DMS53 (cell line): ENCODE measurements at places on chromosomes 12 and 14.

DNA sequence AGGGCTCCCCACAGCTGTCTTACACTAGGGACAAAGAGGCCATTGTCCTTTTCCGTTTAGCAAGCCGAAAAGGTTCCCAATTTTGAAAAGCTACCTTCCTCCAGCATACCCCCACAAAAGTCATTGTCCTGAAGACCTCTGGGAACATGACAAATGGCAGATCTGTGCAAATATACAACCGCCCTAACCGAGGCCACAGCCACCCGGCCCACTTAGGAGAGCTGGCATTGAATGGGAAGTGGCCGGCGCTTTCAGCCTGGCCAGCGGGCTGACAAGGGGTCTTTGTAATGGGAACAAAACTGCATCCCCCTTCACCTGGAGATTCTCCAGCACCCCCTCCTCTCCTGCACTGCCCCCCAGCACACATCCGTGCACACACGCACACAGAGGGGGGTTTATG, 48.1 kb upstream of the VASH1 start:
- DNase-seq = no peak

- no peak for DNase-seq
These were observed 5.3 kb upstream of the UBC start for GRCh38 chr12:124919521-124920352.

GRCh38 chr14:84535484-84535883, 994.5 kb upstream of the FLRT2 start:
- no peak for DNase-seq

- DNase-seq = no peak
These were observed 13.0 kb downstream of the TMEM52B start for GRCh38 chr12:10191865-10192264.

DNA sequence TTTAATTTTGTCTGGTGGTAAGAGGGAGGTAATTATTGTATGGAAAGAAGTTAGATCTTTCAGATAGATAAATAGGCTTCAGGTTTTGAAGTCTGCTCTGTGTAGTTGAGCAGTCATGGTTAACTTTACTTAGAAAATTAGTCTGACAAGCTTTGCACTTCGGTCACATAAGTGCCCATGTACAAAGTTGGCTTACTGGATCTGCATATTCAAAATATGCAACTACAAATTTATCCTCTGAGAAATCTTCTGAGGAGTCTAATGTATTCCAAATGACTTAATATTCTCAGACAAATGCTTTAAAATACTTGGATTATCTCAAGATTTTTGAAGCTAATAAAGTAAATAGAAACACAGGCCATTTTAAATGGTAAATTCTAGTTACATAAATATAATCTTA, 61.2 kb downstream of the ETNK1 start:
- no peak for DNase-seq

GRCh38 chr12:27274706-27275105, 30.6 kb downstream of the STK38L start:
- DNase-seq = no peak

GRCh38 chr14:95057147-95057546, 100.2 kb downstream of the DICER1 start:
- DNase-seq = no peak

- DNase-seq = no peak
These were observed 52.9 kb upstream of the CAPRIN2 start for GRCh38 chr12:30807695-30808034.

- DNase-seq = no peak
These were observed 33.9 kb downstream of the CEP290 start for GRCh38 chr12:88108021-88108420.

DNA sequence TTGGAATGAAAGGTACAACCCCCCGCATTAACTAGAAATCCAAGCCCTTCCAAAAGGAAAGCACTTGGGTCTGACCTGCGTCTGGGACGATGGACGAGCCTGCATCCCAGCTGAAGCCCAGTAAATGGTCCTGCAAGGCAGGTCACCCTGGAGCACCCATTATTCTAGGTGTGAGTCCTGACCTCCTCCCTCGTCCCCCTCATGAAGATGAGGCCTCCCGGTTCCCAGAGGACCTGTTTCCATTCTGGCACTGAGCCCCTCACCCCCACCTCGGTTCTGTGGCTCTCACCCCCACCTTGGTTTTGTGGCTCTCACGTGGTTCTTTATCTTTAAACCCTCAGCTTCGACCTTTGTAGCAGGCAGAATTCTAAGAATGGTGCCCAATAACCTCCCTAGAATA, 7.3 kb downstream of the IFI27 start:
- DNase-seq = no peak

DNA sequence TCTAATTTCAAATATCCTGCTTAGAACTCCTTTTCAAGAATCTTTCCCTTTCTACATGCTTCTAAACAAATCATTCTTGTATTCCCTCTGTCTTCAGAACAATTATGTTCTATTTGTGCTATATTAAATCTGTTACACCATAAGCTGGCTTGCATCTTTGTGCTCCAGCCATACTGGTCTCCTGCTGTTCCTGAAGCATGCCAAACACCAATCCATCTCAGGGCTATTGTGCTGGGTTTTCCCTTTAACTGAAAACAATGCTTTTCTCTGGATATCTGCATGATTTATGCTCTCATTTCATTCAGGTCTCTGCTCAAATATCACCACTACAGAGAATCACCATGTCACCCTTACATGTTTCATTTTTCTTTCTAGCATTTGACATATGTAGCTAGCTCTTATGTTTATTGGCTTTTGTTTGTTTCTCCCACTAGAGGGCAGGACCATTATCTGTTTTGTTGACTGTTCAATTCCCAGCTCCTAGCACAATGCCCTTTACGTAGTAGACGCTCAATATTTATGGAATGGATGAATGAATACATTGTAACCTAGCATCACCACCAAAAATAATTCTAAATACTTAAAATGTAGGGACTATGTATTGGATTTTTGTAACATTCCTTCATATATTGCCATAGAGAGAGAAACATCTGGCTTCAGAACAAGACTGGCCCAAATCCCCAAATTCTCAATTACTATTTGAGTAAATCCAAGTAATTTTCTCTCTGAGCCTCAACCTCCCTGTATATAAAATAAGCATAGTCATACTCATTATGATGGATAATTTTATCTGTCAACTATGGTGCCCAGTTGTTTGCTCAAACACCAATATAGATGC, 302.0 kb upstream of the SYT1 start:
- peak; percentile 57 for DNase-seq

DNA sequence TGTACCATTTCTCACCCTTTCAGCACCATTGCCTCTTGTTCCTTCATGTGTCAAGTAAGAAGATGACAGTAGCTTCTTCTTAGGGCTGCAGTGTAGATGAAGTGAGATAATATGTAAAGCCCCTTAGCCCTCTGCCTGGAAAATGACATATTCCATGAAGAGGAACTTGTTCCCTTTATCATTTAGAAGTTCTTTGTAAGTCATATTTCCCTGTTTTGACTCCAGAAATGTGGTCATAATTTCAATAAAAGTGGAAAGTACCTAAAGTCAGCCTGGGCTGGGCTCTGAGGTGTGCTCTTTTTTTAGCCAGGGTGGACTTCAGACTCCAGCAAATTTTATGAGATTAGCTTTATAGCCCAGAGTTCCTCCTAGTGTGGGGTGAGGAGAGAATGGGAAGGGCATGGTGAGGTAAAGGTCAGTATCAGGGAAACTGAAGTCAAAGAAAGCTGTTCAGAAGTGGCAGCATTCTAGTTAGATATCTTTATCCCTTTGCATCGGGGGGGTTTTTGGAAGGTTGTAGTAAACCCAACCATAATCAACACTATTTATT, 92.5 kb downstream of the TMCC3 start:
- DNase-seq = no peak

- no peak for DNase-seq
These were observed 209.3 kb upstream of the FOXN3 start for GRCh38 chr14:89626233-89626806.

DNA sequence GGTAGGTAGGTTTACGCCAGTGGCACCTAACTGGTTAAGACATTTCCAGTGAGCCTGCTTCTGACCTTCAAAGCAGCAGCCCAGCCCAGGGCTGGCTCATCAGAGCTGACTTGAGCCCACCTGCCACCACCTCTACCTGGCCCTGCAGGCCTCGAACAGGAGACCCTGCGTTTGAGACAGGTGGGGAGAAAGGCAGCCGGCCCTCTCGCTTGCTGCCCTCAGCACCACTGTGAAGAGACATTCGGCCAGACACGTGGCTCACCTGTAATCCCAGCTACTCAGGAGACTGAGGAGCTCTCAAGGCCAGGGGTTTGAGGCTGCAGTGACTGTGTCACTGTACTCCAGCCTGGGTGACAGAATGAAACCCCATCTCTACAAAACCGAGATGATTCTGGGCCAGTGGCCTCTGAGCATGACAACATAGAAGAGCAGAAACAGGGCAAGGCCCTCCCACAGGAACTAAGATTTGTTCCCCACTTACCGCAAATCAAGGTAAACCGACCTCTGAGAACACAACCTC, 74.2 kb downstream of the TESC start:
- DNase-seq = no peak

GRCh38 chr12:12899530-12900380, 8.4 kb downstream of the GPRC5A start:
- no peak for DNase-seq

GRCh38 chr14:75879031-75879430, 102.8 kb downstream of the TGFB3 start:
- peak; percentile 48 for DNase-seq

DNA sequence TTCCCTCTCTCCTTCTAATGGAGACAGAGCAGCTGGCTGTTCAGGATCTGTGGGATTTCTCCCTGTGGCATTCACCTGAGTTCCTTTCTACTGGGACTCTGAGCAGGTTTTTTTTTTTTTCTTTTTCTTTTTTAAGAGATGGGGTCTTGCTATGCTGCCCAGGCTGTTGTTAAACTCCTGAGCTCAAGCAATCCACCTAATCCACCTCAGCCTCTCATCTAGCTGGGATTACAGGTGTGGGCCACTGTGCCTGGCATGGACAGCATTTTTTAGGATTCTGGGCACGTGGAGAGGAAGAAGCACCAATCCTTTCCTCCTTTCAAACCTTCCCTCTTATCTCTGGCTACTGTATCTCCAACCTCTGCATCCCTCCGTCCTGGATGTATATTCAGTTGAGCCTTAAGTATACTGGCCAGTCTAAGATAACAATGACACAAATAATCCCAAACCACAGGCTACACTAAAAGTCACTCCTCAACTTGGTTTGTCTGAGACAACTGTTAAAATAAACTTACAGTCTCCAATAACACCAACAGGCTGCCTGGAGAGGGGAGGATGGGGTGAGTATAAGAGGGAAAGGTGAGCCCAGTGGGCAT, 16.4 kb upstream of the CELA1 start:
- no peak for DNase-seq

DNA sequence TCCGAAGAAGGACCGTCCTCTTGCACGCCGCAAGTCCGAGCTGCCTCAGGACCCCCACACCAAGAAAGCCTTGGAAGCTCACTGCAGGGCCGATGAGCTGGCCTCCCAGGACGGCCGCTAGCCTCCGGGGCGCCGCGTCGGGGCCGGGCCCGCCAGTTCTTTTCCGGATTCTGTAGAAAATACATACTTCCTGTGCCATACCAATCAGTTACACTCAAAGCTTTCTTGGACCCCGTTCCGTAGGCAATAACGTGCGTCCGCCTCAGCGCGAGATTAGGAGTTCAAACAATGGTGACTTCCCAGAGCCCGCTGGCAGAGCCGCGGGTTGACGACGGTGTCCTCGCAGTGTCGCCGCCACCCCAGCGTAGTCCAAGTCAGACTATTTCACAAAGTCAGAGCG, 39.2 kb upstream of the DYNC1H1 start:
- DNase-seq = no peak

DNA sequence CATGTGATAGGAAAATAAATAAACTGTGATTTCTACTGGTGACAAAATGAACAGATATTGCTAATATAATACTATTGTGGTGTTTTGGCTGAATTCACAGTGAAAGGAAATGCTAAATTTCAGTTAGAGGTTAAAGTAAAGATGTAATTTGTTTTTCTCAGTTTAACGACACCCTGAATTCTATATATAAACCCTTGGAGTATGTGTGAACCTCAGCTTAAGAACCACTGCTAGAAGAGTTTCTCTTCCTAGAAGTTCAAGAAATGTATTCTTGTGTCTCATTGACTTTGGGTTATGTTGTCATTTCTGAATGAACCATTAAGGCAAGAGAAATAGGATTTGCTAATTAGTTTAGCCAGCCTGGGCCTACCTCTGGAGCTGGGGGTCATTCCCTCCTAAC, 8.2 kb downstream of the FBXO34 start:
- DNase-seq = no peak

DNA sequence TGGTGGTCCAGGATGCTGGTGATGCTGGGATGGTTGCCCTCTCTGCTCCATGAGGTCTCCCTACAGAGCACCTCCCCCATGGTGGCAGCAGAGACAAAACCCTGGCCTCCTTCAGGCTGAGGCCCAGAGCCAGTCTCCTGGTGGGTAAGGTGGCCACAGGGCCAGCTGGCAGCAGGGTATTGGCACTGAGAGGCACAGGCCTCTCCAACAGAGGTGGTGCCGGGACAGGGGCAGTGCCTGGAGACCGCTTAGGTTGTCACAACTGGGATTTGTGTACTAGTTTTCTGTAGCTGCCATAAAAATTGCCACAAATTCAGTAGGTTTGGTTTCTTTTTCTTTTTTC, 6.1 kb upstream of the MTA1 start:
- no peak for DNase-seq

GRCh38 chr12:63918800-63919300, 74.3 kb downstream of the SRGAP1 start:
- DNase-seq = peak; percentile 81

- DNase-seq = no peak
These were observed 179.9 kb downstream of the GRIP1 start for GRCh38 chr12:66499000-66499399.

DNA sequence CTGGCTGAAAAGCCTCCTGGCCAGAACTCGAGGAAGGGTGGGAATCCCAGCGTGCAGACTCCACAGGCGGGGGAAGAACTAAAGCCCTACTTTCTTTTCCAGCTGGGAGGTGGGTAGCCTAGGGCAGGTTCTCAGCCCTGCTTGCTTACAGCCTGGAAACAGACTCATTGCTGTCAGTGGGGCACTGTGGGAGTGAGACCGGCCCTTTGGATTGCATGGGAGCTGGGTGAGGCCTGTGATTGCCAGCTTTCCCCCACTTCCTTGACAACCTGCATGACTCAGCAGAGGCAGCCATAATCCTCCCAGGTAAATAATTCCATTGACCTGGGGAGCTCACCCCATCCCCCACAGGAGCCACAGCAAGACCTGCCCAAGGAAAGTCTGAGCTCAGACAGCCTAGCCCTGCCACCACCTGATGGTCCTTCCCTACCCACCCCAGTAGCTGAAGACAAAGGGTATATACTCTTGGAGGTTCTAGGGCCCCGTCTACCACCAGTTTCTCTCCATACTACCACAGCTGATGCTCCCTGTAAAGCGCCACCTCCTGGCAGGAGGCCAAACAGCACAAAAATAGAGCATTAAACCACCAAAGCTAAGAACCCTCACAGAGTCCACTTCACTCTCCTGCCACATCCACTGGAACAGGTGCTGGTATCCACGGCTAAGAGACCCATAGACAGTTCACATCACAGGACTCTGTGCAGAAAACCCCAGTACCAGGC, 294.1 kb downstream of the SEC23A start:
- peak; percentile 67 for DNase-seq

DNA sequence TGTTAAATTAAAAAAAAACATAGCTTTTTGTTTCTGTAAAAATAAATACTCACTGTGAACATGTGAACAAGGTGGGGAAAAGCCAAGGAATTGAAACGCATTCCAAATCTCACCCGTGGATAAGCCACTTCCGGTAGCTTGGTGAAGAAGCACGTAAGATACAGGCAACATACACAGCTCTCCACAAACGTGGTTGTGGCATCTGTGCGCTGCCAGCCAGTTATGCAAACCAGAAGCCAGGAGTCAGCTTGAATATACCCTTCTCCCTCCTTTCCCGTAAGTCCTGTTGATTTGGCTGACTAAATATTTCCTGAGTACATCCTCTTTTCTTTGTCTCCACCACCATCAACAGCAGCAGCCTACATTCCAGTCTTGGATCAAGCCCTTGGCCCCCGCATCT, 486.2 kb downstream of the VRK1 start:
- DNase-seq = no peak
